ENCODE measurements at places on chromosomes 1 and 21.

GRCh38 chr21:35375115-35375514 lies 326.0 kb upstream of the RUNX1 start:
- peak; percentile 16 for DNase-seq

- no peak for DNase-seq
These were observed 46.1 kb upstream of the KAZN start for GRCh38 chr1:14552246-14552965.

DNA sequence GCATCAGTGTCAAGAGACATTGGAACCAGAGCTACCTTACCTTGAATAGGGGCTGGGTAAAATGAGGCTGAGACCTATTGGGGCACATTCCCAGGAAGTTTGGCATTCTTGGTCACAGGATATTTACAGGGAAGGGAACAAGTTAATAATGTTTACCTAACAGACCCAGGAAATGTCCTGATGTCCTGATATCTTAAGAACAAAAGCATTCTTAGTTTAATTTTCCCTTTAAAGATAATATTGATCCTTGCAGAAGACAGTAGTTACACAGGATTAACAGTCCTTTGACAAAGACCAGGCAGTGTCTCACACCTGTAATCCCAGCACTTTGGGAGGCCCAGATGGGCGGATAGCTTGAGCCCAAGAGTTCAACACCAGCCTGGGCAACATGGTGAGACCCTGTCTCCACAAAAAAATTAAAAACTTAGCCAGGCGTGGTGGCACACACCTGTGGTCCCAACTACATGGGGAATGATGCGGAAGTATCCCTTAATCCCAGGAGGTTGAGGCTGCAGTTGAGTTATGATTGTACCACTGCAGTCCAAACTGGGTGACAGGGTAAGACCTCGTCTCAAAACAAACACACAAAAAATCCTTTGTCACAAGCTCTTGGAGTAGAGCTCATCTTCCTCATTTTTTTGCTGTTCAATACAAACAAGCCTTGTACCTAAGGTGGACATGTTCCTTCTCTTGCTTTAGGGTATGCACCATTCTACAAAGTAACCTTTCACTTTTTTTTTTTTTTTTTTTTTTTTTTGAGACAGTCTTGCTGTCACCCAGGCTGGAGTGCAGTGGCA lies 1.3 kb upstream of the TOMM20 start:
- DNase-seq: no peak

- peak; percentile 38 for DNase-seq
These were observed 165.0 kb downstream of the TRIM33 start for GRCh38 chr1:114345930-114346479.

GRCh38 chr1:216553766-216554165 lies 130.5 kb upstream of the USH2A start:
- DNase-seq: no peak

DNA sequence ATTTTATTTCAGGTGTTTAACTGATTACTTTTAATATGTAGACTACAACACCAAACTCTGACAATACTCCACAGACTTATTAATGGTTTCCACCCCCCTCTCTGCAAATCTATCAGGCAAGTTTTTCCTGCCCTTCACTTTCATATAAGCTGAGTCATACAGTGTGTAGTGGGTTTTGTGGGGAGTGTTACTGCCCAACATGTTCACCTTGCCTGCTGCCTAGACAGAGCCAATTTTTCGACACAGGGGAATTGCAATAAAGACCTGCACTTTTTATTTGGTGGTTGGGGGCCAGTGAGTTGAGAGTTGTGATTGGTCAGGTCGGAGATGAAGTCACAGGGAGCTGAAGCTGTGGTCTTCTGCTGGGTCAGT lies 119.7 kb downstream of the PPIAL4G start:
- no peak for DNase-seq

- no peak for DNase-seq
These were observed 16.7 kb downstream of the SPATA21 start for GRCh38 chr1:16420424-16421118.

GRCh38 chr1:230141021-230141648 lies 74.1 kb downstream of the GALNT2 start:
- DNase-seq: no peak

DNA sequence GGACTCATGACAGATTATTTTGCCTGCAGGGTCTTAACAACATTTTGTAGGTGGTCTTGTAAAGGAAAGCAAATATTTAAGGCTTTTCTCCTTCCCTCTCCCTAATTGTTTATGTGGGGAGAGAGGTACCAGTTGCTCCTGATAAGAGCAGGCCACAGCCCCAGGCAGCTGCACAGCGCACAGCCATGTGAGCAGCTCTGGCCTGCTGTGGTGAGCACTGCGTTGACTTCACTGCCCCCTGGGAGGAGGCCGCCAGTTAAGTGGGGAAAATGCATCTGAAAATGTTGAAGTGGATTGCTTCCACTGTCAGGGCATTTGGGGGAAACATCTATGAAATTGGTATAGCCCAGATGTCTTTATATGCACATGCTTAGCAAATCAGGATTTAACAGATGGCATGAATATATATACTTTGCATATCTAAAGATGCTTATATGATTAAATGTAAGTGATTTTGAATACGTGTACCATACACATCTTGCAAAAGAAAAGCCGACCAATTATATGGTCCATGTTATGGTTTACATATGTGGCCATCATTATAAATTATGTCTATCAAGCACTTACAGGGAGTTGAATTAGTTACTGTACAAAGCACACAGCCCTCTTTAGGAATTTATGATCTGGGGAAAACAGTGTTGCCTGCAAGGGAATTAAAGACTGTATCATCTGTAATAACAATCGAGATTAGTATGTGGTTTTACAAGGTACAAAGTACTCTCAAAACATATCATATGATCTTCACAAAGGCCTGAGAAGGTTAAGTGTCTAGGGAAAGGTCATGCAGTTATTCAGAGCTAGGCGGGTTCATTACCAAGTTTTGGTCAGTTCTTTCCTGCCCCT lies 132.1 kb downstream of the RHOU start:
- no peak for DNase-seq

DNA sequence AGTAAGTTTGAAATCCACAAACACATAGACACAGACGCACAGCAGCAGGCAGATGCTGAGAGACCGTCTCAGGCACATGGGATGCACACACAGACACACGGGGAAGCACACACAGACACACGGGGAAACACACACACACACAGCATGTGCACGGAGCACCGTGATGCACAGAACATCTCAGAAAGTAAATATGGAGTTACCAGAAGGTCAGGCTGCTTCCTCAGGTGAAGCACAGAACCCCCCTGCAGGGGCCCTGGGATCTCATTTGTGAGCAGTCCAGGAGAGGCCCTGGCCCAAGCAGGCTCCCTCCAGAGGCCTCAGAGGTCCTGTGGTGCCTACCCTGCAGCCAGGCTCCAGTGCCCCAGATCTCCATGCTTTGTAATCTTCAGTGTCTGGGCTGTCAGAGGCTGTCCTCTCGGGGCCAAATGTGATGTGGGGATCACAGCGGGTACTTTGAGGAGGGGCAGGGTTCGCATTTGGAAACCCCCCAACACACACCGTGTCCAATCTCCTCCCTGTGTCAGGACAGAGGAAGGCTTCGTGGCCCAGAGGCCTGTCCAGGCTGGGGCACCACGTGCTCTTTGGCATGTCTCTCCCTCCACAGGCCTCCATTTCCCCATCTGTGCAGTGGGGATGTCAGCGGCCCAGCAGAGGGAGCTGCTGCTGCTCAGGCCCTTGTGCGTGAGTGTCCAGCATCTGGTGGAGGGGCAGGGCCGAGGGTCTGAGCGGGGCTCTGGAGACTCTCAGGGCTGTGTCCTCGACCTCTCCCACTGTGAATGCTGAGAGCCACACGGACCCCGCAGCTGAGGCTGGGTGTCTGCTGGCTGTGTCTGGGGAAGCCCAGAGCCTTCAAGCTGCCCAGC lies 23.0 kb upstream of the PRSS38 start:
- no peak for DNase-seq

- no peak for DNase-seq
These were observed 53.4 kb downstream of the TOMM20 start for GRCh38 chr1:235075048-235075776.

GRCh38 chr1:212678456-212679410 lies 20.9 kb downstream of the BATF3 start:
- DNase-seq: no peak

DNA sequence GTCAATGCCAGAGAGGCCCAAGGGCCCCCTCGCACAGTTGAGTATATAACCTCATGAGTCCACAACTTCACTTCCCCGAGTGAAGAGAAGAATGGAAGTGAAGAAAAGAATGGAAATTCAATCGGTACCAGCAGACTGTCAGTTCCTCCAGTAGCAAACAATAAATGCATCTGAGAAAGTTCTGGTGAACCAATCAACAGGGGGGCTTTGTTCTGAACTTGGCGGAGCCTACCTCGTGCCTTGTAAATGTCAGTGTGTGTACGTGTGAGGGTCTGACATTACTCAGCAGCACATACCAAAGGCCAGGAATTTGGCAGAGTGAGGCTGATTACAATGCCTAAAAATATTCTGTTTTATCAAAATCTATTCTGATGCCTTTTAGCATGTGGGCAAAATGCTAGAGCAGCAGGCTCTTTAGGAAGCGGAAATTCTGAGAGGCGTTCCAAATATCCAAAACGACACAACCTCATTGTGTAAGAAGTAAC lies 238.5 kb downstream of the LTN1 start:
- no peak for DNase-seq

- peak; percentile 50 for DNase-seq
These were observed 30.9 kb upstream of the SSX2IP start for GRCh38 chr1:84721152-84721551.

DNA sequence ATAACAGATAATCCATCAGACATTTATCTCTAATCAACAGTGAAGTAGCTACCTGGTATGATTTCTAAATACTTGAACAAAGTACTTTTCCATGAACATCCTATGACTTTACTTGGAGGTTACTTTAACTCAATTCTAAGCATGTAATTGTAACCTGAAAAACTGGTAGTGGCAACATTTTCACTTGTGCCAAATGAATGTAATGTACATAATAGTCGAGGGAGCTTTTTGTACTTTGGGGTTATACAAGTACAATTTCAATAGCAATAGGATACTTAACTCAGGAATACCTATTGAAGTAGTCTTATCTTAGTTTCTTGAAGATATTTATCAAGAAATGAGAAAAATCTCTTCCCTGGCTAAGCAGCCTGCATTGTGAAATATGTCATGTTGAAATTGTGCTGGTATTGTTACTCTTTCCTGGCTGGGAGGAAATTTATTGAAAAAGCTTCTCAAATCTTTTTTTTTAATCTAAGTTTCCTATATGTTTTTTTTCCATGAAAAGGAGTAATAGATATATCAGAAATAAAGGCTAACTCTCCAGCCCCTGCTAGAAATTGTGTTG lies 33.7 kb upstream of the CACYBP start:
- no peak for DNase-seq

DNA sequence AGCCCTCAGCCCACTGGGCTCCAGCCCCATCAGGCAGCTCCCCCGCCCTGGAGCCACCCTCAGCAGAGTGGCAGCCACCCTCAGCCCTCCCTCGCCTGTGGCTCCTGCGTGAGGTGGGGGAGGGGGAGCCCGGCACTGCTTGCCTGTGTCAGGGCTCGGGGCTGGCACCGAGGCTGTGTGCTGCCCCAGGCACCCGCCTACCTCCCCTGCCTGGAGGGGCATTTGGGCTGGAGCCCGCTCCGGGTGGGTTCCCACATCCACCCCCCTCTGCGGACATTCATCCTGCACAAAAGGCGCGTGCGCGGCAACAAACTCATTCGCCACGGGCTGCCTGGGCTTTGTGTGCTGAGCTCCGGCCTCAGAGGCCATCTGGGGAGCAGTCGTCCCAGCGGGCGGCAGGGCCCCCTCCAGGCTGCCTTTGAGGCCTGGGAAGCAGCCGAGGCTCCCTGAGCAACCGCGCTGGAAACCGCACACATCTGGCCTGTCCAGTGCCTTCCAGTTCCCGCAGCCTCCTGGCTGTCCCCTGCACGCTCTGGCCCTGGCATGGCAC lies 12.6 kb upstream of the TNFRSF14 start:
- DNase-seq: no peak

DNA sequence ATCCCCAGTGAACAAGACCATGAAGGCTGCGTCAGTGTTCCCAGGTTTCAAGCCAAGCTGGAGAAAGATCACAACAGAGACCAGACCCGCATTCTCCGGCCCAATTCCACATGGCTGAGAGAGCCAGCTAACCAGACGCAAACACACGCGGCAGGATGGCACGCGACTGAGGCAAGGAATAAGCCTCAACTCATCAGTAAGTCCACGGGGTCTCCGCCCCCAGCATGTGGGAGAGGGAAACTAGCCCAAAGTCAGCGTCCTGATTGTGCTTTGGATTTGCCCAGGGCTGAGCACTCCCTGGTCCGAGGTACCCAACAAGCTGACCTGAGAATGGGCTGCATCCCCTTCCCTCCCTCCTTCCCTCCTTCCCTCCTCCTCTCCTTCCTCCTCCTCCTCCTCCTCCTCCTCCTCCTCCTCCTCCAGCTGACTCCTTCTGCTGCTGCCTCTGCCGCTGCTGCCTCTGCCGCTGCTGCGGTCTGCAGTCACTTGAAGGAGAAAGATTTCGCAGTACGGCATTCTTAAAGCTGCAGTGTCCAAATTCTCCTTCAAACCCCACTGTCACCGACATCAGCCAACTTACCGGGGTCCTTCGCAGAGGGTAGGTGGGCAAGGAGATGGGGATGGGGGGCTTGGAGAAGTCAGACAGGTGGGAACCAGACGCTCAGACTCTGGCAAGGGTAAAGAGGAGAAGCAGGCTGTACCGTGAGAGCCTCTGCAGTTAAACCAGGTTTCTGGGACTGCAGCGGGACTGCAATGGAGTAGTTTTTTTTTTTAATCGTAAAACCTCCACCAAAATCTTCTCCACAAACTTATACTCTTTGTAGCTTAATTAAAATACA lies 33.0 kb upstream of the H6PD start:
- DNase-seq: no peak

DNA sequence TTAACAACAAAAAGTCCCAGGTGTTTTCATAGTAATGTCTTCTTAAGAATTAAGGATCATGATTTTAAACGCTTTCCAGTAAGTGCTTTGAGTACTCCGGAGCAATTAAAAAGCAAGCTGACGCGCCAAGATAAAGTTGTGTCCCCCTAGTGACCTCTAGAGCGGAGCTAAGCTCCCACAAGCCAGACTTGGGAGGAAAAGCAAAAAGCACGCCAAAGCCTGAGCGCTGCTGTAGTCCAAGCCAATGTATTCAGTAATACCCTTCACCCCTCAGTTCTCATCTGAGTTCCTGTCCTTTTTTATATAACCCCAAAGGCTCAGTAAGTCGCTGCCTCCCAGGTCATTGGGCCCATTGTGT lies 3.5 kb upstream of the SLC44A5 start:
- DNase-seq: no peak

- DNase-seq: no peak
These were observed 27.7 kb downstream of the MYOG start for GRCh38 chr1:203057911-203058675.

DNA sequence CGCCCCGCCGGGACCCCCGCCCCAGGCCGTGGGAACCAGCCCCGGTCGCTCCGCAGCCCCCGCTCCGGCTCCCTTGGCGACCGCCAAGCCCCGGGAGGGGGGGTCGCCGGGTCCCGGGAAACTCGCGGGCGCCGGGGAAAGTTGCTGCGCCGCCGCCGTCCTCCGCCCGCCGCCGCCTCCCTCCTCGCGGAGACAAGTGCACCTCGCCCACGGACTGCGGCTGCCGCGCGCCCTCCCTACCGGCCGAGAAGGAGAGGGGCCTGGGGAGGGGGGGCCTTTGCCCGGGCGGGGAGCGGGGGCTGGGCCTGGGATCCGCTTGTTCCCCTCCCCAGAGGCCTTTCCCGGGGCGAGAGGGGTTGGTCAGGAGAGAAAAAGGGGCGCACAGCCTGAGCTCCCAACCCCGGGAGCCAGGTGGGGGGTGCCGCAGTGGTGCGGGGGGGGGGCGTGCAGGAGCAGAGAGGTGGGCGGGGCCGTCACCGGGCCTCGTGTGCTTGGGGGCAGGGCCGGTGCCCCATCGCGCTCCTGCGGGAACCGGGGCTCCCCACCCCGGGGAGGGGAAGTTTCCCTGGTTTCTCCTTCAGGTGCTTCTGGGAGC lies 592 bp downstream of the AGRN start:
- peak; percentile 42 for DNase-seq

GRCh38 chr1:199585392-199585791 lies 442.1 kb upstream of the NR5A2 start:
- DNase-seq: peak; percentile 70
